GM03348 (cell line): ENCODE measurements at places on chromosomes 5 and 9.

- DNase-seq, result no peak
Observed at GRCh38 chr5:137887831-137888230, 1.4 kb upstream of the PKD2L2 start.

- no peak for DNase-seq
Observed at GRCh38 chr9:93156475-93157008, 22.5 kb upstream of the NINJ1 start.

DNA sequence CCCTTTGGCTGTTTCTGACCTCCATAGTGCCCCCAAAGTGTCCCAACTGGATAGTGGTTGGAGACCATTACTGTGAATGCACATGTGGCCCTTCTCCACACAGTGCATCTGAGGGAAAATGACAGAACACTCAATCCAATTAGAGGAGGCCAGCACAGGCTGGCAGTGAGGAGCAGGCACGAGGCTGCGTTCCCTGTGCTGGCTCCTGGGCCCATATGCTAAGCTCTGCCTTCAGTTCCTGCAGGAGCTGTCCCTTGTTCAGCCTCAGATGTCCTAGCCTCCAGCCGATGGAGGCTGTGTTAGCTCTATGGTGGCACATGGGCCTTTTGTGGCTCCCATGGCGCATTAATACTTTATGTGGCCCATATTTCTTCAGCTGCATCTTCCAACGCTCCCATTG lies 35.8 kb downstream of the ALG2 start:
- no peak for DNase-seq

DNA sequence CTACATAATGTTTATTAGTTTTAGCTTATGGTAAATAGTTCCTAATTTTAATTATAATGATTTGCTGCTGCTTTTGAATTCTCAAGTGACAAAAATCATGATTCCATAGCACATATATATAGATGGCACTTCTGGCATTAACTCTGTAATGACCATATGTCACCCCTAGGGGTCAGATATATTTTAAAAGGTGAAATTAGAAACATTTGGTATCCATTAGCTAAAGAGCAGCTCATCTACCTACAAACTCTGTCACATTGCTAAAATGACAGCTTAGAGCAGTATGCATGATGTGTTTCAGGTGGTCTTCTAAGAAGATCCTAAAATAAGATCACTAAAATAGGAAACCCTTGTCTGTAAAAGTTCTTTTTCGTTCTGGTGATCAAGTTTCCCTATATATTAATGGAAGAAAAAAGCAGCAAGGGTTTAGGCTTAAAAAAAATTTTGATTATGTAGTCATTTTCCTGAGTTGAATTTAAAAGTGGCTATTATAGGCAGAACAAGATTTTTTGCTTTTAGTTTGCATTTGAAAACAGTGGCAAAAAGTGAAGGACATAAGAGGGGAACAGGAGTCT lies 157.7 kb upstream of the POU5F2 start:
- no peak for DNase-seq

DNA sequence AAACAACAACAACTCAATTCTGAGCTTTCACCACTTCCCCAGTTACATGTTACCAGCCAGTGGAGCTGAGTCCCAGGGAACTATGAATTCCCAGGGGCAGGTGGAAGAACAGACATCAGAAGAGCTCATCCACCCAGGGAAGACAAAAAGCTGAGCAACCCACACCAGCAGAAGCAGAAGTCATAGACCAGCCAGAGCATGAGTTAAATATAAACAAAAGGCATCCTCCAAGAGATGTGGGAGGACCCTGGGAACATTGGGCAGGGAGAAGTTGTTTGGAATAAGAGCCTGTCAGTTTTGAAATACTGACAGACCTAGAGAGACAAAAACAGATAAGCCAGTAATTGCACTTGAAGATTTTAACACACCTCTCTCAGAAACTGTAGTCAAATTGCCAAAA lies 102.3 kb upstream of the LMX1B start:
- DNase-seq, result no peak

GRCh38 chr5:97553604-97554452 lies 370.8 kb upstream of the RIOK2 start:
- DNase-seq, result no peak

DNA sequence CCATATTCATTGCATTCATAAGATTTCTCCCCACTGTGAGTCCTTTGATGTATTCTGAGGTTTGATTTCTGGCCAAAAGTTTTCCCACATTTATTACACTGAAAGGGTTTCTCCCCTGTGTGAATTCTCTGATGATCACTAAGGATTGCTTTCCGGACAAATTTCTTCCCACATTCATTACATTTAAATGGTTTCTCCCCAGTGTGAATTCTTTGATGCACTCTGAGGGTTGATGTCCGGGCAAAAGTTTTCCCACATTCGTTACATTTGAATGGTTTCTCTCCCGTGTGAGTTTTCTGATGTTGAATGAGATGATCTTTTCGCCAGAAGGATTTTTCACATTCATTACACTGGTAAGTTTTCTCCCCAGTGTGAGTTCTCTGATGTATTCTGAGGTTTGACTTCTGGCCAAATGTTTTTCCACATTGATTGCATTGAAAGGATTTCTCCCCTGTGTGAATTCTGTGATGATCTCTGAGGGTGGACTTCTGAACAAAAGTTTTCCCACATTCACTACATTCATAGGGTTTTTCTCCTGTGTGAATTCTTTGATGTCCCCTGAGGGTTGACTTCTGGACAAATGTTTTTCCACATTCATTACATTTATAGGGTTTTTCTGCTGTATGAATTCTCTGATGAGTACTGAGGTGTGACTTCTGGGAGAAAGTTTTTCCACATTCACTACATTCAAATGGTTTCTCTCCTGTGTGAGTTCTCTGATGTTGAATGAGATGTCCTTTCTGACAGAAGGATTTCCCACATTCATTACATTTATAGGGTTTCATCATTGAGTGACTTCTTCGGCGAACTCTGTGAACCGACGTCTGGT lies 18.8 kb downstream of the ZNF510 start:
- no peak for DNase-seq

- DNase-seq, result no peak
Observed at GRCh38 chr5:67896311-67896929, 319.1 kb upstream of the PIK3R1 start.

DNA sequence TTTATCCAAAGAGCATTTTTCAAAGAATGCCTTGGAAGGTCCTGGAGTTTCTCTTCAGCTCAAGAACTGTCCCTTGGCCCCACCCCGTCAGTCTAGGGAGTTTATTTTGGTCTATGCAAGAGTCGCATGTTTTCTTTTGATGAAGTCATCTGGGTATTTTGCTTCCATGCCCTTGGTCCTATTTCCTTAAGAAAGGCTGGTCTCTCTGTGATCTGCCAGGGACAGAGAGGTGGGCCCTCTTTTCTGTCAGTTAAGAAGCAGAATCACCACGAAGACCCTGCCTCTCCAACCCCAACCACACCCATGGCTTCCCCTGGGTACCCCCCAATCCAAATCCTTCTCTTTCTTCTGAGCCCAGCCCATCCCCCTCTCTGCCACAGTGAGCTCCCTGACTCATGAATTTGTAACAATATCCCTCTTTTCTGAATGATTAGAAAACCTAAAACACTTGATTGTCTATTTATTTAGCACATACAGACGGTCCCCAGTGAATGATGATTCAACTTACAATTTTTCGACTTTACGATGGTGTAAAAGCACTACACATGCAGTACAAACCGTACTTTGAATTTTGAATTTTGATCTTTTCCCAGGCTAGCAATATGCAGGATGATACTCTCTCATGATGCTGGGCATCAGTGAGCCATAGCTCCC lies 163.5 kb upstream of the ADRA1B start:
- no peak for DNase-seq

DNA sequence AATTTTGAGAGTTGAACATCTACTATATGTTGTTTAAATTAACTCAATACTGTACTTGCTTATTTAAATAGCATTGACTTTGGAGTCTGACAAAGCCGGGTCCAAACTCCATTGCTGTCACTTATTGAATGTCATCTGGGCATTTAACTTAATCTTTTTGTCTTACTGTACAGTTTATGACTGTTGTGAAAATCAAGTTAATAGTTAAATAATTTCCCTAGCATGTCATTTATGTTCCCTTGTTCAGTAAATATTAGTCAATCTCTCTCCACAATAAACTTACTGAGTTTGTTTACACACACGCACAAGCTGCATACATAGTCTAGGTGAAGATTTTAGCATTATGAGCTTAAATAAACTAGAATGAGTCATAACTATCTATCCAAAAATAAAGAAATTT lies 6.3 kb upstream of the UGCG start:
- no peak for DNase-seq

- no peak for DNase-seq
Observed at GRCh38 chr5:132622608-132623007, 35.4 kb upstream of the IL13 start.

DNA sequence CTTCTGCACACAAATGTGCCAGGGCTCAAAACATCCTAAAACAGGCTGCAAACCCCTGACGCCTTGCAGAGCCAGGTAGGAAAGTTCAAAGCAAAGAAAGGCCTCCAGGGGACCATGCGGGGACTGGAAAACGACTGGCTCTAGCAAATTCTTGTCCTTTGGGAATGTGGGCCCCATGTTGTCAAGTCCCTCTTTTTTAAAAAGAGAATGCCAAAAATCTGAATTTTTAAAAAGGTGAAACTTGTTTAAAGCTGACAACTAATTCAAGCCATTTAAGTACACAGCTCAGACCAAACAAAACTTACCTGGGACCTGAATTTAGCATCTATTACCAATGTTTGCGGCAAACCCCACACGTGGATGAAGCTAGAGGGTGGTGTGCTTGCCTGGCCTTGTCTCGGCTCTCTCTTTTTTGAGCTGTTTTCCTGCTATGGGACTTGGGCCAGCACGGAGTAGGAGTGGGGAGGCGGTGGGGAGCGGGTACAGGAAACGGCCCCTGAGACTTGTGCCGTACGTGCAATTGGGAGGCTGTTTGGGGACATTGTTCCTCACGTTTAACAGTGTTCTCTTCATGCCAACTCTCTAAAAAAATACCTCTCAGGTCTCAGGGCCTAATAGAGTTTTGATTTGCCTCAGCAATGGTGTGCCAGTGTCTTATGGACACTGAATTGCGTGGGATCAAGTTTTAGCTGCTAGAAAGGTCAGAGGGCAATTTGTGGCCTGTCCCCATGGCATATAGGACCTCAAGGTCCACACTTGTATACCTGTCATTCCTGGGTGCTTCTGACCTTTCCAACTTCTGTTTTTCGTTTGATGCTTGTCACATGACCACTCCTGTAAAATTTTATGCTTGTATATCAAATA lies 15.1 kb upstream of the PHF19 start:
- DNase-seq, result no peak

GRCh38 chr5:42089705-42090104 lies 164.6 kb downstream of the FBXO4 start:
- no peak for DNase-seq

DNA sequence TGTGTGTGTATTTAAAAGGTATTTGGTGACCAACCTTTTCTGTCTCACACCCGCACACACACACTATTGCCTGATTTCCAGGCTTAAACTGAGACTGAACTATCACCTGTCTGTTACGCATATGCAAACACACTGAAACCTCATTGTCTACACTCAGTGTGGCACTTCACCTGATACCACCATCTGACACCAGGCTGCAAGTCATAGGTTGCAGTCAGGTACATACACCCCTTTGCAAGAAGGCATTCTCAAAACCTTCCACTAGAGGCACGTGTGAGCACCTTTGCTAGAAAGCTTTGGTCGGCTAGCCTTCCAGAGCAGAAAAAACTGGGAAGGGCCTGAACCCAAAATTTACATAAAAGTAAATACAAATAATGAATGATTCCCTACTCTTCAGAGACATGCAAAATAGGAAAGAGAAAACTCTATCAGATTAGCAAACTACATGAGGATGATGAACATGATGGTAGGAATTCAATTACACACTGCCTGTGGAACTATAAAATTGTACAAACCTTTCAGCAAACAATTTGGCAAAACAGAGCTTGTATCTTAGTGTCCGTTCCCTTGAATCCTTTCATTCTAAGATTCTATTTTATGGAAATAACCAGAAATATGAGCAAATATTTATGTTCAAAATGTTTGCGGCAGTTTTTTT lies 5.9 kb upstream of the FOXD1 start:
- DNase-seq, result peak; percentile 54

GRCh38 chr5:145943674-145944121 lies 7.3 kb downstream of the SH3RF2 start:
- DNase-seq, result no peak

DNA sequence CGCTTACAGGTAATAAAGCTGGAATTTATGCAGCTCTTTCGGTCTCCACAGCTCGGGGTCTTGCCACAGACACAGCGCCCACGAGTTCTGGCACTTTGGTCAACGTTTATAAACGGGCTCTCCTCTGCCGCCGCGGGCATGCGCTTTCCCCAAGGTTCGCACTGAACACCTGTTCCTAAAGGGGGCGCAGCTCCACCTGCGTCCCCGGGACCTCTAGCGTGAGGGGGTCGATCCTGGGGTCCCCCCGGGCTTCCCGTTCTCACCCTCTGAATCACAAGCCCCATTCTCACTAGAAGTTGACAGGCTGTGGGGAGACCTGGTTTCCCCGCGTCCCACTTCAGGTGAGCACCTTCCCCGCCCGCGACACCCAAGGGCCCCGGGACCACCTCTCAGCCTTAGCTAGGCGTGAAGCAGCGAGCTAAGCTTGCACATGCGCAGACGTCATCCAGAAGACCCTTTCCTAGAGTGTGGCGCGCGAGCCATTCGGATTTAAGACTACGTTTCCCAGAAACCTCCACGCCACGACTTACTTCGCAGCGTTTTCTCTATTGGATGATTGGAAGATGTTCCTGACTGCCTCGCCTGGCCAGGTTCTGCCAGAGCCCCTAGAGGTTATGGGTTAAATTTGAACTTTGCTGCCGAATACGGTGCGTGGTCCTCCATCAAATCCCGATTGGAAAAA lies 21.3 kb upstream of the ZNF782 start:
- peak; percentile 42 for DNase-seq

- no peak for DNase-seq
Observed at GRCh38 chr5:169281625-169282024, 19.3 kb downstream of the SLIT3 start.

DNA sequence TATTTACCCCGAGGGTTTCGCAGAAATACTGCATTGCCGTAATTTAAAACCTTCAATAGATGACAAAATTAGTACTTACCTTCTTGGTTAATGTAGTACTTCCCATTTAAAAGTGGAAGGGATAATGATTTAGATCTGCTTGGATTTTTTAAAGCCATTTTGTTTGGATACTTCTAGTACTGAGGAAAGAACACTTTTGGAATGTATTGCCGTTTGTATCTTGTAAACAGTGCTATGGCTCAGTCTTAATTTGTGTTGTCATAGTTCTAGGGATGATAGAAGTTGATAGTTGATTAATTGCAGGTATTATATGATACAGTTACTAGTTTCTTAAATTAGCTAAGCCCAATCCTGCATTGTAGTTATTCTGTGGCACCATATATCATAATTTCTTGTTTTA lies 33.1 kb downstream of the TNPO1 start:
- no peak for DNase-seq

- peak; percentile 76 for DNase-seq
Observed at GRCh38 chr5:53779541-53779981, 219.1 kb downstream of the NDUFS4 start.

DNA sequence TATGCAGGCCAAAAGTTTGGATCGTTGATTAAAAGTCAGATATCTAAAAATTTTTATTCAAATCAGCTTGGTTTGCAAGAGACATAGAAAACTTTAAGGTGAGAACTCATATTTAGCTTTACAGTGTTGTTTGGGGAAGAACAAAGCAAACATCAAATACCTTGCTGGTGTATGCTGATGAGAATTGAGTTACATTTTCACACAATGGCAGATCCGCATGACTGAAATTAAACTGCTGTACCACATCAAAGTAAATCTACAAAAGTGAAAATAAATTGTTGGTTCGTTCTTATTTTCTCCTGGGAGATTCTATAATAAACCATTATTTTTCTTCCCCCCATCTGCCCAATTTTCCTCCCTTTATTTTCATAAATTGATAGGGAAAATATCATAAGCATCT lies 198.2 kb upstream of the PCSK5 start:
- no peak for DNase-seq
